ELR (cell line): ENCODE measurements at places on chromosomes 12 and 14.

DNA sequence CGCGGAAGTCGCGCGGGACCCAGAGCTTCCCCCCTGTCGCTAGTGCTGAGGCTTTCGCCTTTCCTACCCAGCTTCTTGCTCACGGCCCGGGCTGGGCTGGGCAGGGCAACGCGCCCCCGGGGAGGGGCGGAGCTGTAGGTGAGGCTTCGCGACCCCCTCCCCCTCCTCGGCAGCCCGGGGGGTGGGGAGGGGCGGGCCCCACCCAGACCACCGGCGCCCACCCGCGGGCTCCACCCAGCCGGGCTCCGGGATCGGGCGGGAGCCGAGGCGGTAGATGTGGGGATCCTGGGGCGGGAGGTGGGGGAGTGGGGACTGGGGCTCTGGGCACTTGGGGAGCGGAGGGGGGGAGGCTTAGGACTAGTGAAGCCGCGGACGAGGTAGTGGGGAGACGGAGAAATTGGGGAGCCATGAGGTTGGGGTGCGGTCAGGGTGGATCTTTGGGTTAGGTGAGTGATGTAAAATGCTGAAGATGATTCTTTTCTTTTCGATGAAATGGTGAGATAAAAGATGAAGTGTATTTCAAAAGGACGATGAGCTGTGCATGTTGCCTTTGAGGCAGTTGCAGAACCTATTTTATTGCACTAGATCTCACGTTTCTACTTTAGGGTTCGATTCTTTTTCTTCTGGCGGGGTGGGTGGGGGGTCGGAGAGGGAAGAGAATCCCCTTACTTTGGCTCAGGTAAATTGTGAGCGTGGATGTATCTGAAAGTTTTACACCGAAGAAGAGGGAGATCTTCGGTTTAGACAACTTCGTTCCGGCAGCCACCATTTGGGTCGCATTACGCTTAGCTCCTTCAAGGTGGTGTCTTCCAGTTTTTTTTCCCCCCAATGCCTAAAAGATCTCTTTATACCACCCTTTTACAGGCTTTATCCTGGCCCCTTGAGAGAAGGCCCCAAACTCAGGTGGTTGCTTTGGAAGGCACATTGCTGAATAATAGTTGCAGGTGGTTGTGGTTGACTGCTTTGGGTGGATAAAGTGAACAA, 619 bp downstream of the ERC1 start:
- DNase-seq = peak; percentile 13

DNA sequence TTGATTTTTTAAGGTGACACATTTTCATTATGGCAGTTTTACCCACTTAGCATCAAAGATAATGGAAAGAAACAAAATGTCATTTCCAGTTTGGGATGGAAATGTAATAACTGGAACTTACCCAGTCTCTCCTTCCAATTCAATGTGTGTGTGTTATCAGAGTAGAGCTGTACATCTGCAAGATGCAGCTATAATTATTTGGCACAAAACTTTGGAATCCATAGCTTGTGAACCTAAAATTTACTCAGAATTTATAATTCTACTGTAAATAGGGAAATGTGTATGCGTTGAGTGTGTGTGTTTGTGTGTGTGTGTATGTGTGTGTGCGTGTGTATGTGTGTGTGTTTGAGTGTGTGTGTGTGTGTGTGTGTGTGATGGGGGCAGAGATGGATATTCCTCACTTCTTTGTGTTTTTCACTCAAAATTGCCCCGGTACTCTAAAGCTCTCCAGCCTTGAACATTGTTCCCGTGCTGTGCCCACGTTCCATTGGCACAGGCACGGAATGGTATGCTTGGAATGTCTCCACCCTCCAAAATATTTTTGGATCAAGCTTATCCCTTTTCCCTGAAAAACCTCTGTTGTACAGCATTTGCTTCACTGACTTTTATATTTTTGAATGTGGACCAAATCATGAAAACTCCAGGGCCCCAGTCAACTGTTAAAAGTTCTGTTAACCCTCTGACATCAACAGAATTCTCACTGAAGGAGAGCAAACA, 150.2 kb upstream of the BMP4 start:
- DNase-seq = peak; percentile 14

GRCh38 chr12:109162551-109162950, 46.2 kb downstream of the ACACB start:
- no peak for DNase-seq

DNA sequence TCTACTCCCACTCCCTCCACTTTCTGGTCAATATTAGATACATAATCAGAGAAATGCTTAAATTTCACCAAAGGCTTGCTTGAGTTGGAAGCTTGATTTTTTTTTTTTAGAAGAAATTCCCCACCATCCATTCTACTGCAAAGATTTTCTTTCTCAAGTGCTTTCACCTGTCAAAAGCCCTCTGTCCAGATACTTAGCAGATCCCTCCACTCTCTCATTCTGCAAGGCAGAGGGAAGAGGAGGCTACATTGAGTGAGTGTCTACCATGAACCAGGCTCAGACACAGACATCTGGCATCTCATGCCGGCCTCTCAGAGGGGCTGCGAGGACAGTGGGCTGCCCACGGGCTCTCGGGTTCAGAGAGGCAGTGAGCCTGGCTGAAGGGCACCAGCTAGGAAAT, 127.6 kb upstream of the GSC start:
- DNase-seq = no peak

DNA sequence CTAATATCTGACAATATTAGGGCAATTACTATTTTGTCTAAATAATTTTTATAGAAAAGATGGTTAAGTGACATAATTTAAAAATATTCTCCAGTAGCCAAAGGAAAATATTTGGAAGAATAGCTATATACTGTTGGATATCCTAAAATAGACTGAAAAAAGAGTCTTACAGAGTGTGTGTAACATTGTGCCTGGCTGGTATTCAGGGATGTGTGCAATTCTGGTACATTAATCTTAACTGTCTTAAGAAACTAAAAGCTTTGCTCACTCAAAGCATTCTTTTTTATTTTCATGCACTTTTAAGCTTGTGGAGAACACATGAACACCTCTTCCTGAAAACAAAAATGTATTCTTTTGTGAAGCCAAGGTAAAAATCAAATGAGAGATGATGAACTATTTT, 10.1 kb upstream of the NR2C1 start:
- DNase-seq = no peak

GRCh38 chr12:90460681-90461080, 494.3 kb downstream of the CCER1 start:
- DNase-seq = no peak

DNA sequence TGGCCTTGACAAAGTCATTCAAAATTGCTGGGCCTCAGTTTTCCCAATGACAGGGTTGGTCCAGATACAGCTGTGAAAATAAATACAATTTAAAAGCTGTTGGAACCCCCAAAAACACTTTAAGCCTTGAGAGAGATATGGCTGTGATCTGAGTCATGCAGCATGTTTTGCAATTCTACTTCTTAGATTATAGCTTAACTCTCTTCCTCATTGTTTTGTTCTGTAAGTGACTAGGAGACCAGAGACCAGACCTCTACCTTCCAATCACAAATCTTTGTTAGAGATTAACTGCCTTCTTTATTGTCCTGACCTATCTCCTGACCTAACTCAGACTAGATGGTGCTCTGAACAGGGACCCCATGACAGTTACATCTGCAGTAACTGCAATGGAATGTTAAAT, 198.1 kb downstream of the STXBP6 start:
- DNase-seq = no peak

DNA sequence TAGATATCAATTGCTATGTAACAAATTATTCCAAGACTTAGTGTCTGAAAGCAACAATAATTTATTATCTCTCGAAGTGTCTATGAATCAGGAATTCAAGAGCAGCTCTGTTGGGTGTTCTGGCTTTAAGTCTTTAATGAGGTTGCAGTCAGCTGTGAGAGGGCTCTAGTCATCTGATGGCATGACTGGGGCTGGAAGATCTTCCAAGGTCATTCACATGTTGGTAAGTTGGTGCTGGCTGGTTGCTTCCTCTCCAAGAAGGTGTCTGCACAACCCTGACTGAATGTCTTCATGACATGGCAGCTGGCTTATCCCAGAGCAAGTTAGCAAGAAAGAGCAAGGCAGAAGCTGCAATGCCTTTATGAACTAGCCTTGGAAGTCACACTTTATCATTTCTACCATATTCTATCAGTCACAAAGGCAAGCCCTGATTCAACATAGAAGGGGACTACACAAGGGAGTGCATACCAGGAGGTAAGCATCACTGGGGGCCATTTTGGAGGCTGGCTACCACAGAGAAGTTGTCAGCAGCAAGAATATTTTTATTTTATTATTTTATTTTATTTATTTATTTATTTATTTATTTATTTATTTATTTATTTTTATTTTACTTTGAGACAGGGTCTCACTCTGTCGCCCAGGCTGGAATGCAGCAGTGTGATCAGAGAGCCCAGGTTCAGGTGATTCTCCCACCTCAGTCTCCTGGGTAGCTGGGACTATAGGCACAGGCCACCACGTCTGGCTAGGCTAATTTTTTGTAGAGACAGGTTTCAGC, 7.6 kb upstream of the SLC38A2 start:
- no peak for DNase-seq

- DNase-seq = no peak
Observed at GRCh38 chr14:100711493-100711892, 15.2 kb upstream of the DLK1 start.

DNA sequence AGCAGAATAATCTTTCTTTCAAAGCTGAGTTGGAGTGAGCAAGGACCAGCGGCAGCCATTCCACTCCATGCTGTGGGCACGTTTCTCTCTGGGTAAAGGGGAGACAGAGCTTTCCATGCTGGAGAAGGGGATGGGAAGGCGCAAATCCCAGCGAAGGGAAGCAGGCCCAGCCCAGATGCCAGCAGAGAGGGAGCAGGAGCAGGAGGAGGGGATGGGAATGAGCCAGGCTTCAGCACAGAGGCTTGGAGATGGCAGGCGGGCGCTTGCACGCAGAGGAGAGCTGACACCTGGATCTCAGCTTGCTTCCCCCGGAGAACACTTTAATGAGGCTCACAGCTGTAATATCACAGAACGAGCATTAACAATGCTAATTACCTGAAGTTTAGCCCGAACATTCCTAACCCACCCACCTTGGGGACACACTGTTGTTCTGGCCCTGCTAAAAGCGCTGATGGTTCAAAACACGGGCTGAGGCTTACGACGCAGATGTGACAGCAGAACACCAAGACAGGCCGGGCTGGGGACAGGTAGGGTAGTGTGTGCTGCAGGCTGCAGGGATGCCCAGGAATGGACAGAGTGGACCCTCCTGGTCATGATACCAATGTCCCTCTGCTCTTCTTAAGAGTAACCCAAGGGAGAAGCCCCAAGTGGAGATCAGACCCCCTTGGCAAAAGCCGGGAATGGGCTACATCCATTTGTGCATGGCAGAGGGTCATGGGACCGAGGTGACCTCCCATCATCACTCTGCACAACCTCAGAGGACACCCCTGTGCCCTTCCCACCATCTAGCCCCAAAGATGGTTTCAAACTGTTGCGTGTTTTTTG, 288.6 kb downstream of the DPF3 start:
- no peak for DNase-seq
